ENCODE measurements at places on chromosomes 4 and X.

DNA sequence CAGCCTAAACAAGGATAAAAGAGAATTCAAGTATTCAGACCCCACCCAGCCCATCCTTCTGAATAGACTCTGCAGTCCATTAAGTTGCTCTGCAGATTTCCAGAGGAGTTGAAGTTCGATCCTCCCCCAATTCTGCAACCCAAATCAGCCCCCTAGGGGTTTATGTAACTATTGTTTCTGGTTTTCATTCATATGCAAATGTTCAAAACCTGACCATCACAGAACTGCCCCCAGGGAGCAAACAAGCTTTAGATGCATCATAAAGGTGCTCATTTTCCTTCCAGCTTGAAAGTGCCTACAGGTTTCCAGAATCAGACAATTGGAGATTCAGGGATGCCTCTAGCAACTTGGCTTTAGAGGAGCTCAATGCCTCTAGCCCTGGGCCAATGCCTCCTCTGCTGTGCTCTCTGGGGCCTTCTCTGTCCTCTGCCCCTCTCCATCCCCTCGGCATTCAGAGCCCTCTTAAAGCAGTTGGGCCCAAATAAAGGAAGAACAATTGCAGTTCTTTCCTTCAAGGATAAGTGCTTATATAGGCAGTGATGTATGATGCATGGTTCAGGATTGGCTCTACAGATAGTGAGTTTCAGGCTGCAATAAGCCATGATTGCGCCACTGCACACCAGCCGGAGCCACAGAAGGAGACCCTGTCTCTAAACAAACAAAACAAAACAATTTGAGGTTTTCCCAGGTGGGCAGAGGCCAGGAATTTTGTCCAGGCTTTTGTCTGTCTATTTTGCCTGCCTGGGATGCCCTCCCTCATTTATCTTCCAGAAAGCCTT, 23.5 kb upstream of the SPINK2 start:
- DNase-seq: no peak

- no peak for DNase-seq
Observed at GRCh38 chr4:173056710-173057109, 111.9 kb upstream of the GALNT7 start.

DNA sequence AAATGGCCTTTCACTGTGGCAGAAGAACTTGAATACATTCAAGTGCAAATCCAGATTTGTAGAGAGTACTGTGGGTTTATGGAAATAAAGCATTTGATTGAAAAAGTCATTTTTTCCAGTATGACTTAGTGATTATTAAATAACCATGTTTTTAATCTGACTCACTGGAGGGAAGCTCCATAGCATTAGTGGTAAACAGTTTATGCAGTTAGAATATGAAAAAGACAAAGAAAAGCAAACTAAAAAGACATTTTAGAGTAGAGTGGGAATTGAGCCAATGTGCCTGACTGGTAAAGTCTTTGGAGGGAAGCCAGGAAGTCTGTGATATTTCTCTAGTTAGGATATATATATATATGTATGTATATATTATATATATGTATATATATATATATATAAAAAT, 53.4 kb downstream of the FAT4 start:
- DNase-seq: no peak

- DNase-seq: no peak
Observed at GRCh38 chr4:139153411-139154133, 23.4 kb downstream of the ELF2 start.

DNA sequence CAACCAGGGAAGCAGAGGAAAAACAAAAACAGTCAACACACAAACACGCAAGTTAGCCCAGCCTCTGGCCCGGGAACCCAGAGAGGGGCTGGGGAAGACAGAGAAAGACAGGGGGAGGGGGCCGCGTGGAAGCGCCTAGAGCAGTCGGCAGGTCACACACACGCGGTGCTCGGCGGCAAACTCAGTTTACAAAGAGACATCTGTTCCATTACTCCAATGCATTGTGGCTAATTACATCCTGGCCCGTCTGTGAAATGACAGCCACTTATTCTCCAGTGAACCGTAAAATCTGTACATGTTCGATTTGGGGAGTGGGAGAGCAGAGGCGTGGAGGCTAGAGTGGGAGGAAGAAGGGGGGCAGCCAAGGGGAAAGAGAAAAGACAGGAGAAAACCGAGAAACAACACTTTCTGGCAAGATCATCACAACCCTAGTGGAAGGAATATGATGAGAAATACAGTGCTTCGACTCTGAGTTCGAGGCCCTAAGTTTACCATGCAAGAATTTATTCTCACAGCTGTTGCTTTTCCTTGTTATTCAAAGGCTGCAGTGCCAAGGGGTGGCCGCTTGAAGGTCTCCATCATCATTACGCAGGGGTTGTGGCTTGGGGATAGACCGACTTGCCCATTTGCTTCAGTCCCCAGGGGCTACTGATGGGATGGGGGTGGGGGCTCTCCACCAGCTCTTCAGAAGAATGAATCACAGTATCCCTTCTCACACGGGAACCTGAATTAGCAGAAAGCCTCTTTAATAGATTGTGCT, 167.7 kb downstream of the MGST2 start:
- DNase-seq: no peak

DNA sequence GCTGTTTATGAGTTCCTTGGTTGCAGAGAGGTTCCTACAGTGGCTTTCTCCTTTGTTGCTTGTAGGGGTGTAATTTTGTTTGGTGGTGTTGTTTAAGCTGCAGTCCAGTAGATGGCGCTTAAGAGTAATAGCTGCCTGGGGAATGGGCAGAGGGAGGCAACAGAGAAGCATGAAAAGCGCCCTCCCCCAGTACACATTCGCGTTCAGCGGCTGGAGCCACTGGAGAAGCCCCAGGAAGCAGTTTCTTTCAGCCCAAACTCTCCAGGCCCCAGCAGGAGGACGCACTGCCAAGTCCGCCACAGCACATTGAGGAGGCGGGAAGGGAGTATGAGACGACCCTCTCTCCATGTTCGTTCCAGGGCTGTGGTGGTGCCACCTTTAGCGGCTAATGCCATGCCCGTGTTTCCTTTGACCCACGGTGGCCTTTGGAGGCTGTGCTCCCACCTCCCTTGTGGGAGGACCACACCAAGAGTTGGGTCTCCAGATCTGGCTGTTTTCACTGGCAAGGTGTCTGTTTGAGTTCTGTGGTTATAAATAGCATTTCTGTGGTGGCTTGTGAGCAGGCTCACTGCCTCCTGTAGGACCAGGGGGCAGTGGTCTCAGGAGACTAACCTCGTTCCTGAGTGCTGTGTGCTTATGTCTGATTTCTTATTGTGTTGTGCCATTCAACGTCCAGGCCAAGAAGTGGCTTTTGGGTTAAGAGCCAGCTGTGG, 252.3 kb downstream of the ARHGAP10 start:
- no peak for DNase-seq

DNA sequence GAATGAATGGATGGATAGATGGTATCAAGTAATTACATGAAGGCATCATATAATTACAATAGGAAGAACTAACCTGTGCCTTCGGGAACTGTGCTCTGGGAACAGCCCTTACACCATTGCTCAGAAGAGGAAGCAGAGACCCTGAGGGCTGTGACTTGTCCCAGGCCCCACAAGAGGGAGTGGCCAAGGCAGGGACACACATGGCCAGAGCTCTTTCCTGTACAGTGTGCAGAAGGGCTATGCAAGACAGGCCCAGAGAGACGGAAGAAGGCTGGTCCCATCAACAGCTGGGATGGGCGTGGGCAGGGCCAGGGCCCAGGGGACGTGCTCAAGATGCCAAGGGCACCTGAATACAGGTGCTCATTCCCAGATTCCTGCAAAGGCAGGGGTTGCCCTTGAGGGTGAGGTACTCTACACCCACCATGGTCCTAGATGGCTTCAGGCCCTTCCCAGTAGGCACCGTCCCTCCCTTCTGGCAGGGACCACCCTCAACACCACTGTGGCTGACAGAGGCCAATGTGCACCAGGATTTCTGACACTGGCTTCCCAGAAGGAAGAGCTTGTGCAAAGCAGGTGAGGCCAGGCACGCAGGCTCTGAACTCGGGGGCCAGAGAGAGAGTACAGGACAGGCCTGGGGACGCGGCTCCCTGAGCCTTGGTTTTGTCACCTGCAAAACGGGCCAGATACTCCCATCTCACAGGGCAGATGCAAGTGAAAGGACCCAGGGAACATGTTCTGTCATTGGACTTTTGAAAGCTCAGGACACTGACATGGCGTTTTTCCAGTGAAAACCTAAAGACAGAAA, 1.7 kb downstream of the EVC2 start:
- peak; percentile 43 for DNase-seq

DNA sequence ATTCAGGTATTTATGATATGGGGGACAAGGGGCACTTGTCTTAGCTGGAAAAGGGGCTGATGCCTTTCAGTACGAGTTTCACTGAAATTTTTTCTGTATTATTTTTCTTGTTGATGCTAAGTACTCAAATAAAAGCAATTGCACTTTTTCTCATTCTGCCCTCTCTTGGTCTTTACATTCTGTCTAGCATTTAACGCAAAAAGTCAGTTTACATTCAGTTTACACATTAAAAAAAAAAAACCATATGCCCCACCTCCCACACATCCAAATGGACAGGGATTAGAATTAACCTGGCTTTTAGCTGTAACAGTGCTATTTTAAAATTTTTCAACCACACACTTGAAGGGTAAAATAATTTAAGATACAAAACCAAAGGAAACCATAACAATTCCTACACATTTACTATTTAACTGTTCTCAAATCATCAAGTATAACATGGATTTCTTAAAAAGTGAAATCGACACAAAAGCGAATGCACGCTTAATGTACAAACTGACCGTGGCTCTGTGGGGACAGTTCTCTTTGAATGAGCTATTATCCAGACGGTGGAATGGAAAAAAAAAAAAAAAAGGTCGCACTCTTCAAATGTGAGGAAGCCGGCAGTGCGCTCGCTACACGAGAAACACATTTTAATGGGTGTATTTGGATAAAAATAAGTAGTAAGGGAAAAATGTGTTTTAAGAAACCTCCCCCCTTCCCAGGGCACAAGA, 1.4 kb downstream of the AMMECR1 start:
- DNase-seq: no peak

- no peak for DNase-seq
Observed at GRCh38 chrX:38278682-38279081, 48.6 kb downstream of the RPGR start.

GRCh38 chrX:33892670-33893069, 239.4 kb downstream of the FAM47A start:
- DNase-seq: no peak

DNA sequence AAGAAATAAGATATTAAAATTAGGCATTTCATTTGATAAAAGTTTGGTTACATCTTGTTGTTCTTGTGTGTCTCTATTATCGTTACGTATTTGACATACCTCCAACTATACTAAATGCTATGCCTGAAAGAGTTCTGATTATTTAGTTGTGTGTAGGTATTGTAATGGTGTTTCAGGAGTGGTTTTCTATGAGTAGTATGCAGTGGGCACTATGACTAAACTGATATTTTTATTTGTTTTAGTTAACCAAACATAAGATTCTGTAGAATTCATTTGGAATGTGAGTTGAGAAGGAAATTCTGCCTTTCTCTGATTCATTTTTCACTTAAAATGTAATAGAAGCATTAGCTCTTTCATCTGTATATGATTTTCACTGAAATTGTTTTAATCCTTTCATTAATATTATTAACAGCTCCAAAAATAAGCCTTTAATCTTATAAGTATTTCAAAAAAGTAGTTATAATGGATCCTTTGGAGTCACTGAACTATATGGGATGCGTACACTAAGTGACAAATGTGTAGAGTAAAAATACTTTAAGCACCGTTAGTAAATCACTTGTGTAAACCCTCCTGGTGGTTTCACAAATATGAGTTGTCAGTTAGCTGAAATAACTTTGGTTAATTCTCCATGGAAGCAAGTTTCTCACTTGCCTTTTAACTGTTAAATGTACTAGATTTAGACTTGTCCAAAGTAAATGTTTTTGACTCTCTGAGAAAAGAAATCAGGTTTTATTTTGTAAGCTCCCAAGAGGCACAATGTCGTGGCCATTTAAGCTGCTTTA, 388.7 kb downstream of the ADGRL3 start:
- no peak for DNase-seq

DNA sequence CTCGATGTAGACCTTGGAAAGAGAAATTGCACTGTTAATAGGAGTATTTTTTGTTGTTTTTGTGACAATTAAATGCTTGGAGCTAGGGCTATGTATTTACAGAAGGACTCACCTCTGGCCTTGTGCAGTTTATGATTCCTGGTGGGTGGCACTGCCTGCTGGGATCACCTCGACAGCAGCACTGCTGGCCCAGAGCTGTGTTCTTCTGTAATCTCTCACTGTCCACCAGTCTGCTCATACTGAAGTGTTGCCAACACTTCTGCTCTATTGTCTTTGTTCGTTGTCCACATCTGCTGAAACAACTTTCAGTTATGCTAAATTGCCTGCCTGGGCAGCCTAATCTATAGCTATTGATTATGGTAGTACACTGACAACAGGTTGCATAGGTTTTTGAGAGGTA, 194.4 kb upstream of the ANK2 start:
- no peak for DNase-seq

DNA sequence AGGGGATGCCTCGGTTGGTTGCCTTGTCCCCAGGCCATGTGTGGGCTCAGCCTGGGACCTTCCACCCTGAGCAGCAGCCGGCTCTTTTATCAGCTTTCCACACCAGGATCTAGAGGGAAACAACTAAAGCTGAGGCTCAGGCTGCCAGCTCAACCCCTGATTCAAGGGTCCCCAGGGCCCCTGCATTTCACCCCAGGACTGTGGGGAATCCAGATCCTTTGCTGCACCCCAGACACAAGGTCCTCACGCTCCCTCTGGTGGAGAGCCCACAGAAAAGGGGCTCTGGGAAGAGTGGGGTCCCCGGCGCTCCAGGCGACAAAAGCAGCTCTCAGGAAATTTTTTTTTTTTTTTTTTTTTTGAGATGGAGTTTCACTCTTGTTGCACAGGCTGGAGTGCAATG, 64.3 kb downstream of the ZFYVE28 start:
- DNase-seq: no peak

GRCh38 chr4:43330288-43330687, 437.8 kb downstream of the GRXCR1 start:
- no peak for DNase-seq

- DNase-seq: no peak
Observed at GRCh38 chr4:14943749-14944148, 58.5 kb upstream of the CPEB2 start.

DNA sequence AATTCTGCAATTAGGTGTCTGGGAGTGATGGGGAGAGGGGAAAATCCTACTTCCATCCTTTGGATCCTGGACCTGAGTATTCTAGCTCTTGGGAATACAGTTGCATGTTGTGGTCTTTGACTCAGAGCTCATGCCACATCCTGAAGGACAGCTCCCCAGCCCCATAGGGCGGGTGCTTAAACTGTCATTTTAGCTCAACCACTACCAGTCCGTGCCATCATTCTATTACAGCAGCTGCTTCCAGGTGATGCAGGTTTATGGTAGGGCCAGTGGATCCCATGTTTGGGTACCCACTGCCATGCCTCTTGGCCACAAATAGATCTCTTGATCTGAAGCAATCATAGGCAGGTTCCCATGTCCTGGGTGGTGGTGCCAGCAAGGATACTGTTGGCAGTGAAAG, 34.7 kb downstream of the CCKAR start:
- DNase-seq: peak; percentile 70
